ENCODE measurements at places on chromosomes 16 and 17.

DNA sequence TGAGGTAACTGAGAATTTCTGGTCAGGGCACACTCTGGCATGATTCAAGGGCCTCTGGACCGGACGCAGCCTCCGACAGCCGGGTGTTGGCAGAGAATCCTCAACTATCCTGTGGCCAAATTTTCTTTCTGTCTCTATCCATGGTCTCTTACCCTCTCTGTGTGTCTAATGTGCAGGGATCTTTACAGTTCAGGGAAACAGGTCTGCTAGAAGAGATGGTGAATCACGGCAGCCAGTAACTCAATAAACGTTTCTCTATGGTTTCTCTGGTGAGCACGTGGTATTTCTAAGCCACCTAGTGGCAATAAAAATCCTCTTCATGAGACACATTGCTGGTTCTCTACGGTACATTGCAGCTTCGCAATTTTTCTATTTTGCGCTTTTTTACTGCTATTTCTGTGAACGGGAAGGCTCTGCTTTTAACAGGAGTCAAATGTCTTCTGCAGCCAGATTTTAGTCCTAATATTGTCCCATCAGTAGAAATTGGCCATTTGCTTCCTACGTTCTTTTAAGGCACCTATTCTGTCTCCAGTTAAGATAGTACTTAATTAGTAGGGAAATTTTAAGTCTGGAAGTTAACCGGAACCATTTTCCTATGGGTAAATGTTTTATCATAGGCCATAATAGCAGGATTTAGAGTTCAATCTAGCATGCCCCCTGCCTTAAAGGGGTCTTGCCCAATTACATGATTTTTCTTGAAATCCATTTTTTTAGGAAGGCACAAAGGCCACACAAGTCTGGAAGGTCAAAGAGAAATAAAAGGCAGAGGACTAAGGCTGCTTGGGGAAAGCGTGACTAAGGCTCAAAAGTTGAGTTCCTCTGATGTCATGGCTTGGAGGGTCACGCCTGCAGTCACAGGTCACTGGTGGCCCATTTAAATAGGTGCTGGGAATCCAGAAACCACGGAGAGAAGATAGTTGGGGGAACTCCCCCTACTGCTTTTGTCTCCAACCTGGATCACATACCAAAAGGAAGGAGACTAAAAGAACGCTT lies 31.5 kb downstream of the QPRT start:
- no peak for DNase-seq

DNA sequence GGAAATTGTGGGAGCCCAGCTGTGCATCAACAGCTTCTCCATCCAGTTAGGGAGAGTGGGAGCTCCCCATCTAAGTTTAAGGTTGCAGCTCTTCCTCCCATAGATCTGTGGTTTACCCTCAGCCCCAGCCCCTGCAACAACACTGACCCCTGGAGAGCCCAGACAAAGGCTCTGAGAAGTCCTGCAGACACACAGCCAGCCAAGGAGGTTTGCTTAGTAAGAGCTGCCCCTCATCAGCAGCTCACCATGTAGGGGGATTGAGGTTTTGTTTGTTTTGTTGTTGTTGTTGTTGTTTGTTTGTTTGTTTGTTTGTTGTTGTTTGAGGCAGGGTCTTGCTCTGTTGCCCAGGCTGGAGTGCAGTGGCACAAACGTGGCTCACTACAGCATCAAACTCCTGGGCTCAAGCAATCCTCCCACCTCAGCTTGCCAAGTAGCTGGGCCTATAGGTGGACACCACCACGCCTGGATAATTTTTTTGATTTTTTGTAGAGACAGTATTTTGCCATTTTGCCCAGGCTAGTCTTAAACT lies 138.6 kb downstream of the CLEC16A start:
- DNase-seq, result no peak

DNA sequence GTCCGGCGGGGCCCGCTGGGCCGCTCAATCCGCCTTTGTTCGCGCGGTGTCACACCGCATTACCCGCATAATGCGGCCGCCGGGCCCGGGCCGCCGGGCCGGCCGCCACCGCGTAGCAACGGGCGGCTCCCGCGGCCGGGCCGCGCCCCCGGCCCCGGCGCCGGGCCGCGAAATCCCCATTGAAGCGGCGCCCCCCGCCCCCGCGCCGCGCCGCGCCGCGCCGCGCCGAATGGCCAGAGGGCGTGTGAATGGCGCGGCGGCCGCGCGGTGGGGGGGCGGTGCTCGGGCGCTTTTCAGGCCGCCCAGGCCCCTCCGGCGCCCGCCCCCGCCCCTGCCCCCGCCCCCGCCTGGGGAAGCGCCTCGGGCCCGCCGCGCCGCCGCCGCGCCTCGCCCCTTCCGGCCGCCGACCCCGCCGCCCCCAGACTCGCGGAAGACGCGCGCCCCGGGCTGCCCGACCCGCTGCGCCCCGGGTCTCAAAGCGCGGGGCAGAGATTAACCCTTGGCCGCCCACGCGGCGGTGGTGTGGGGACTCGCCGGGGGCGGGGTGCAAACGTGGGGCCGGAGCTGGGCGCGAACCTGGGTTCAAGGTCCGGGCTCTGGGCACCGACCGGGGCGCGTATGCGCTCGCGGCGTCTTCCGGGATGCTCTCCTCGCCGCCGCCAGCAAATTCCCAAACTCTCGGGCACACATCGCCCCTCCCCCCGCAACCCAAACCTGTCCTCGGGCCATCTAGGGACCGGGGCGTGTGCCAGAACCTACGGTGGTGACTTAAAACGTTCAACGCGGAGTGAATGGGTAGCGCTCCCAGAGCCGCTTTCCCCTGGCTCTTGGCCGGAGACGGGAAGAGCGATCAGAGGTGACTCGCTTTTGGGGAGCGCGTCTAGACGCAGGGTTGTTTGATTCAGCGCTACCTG lies 46.7 kb downstream of the WNT3 start:
- peak; percentile 2 for DNase-seq

GRCh38 chr16:14106457-14106856 lies 35.3 kb downstream of the MRTFB start:
- no peak for DNase-seq

GRCh38 chr16:58511933-58512815 lies 3.1 kb upstream of the SETD6 start:
- DNase-seq, result no peak

- DNase-seq, result peak; percentile 67
These were observed 263.5 kb downstream of the SNX29 start for GRCh38 chr16:12240036-12240435.

GRCh38 chr17:70969521-70970034 lies 800.2 kb downstream of the KCNJ2 start:
- no peak for DNase-seq

GRCh38 chr16:9772526-9773225 lies 409.6 kb downstream of the GRIN2A start:
- DNase-seq, result no peak

DNA sequence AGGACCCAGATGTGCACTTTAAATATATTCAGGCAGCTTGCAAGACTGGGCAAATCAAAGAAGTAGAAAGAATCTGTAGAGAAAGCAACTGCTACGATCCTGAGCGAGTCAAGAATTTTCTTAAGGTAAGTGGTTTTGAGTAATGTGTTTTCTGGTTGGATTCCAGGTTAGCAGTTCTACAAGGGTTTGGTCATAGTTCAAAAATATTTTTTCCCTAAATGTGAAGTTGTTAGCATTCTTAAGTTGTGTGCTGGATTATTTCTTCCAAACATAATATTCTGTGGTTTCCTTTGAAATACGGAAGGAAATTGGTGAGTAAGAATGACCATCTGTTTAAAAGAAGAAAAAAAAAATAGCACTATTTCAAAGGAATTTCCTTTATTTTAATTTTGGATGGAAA lies 38.4 kb downstream of the PTRH2 start:
- DNase-seq, result no peak

GRCh38 chr16:4377573-4378154 lies 6.0 kb downstream of the VASN start:
- no peak for DNase-seq

DNA sequence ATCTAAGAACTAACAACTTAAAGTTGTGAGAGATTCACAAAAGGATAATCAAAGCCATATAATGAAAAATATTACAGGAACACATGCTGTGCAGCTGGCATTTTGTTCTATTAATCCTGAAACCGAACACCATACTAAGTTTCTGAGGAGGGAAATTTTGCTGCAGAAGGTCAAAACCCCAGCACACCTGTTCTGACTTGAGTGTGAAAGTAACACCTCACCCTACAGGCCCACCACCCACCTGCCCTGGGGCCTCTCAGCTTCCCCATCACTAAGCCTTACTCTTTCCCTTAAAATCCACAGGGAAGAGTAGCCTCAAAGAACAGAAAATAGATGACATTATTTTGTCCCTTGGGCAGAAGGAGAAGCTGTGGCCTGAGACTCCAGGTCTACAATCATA lies 44.8 kb downstream of the STAT5A start:
- no peak for DNase-seq

DNA sequence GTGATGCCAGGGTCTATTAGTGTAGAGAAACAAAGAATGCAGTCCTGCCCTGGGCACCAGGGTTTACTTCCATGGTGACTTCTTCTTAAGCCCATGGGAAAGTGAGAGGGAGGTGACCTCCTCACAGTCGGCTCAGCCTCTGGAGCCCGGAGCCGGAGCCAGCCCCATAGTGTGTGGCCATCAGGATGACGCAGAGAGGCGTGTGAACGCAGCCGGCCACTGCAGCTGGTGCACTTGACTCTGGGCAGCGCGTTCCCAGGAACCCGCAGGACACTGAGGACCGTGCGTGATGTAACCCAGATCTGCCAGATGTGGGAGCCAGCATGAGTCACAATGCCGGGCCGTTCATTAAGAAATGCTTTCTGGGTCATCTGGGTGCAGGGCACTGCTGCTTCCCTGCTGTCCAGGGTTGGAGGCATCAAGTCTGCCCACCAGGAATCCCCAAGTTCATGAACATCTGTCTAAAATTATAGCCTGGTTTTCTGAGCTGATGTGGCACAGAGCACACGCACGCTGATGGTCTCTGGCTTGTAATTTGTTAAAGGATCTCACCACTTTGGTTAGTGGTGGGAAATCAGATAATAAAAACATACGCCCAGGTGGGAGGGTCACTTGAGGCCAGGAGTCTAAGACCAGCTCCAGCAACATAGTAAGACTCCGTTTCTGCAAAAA lies 114.1 kb downstream of the PITPNC1 start:
- DNase-seq, result no peak

DNA sequence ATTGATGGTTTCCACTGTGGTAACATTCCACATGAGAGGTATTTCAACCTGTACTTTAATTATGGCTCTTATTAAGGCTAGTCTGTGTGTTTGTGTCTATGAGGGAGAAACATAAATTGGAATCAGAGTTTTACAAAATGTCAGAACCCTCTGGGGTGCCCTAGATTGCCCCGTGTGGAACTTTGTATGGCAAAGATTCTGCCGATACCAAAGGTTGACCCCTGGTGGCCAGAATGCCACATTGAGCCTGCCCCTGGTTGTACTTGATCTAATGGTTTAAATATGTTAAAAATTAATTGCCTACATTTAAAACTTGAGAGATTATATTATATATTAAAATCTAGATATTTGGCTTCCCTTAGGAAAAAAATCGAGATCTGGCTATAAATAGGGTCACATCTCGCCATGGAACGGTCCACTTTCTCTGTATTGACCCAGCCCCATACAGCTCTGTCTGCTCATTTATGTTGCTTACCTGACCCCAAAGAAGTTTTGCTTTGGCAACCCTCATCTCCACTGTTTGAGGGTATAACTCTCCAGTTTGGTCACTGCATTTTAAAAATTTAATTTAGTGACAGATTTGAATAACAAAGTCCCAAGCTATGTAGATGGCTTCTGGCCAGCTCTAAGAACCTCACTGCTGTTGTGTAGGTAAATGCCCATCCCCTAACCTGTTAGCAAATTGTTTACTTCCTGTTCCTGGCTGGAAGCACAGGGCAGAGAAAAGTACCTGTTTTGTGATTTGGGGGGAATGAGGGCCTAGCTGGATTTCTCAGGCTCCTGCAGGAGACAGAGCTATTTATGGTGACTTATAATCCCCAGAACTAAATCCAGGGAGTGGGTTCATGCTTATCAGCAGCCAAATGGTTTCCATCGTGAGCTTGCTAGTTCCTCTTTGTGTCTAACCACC lies 95.0 kb downstream of the PLCG2 start:
- no peak for DNase-seq

DNA sequence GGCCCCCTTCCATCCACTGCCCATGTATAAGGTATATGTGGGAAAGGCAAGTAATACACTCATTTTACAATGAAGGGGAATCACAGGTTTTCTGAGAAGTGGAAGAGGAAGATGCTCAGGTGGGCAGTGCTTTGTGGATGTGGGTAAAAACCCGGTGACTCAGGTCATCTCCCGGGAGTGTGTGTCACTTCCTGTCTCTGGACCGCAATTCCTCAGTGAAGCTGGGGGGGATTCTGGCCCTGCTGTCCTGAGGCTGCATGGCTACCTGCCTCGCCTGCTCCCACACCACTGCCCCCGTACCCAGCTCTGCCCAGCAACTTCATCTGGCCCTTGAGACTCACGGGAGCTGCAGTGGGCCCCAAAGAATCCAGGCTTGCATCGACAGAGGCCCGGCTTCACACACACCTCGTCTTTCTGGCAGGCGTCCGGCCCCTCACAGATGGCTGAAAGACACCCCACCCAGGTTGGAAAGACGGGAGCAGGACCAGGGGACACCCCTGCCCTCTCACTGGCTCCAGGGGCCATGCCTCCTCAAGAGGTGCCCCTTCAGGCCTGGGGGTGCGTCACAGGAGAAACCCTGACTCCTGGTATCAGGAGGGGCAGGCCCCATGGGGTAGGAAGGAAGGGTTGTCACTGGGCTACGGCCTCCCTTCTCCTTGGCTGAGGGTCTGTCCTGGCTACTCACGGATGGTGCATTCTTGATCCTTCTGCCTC lies 882 bp downstream of the SCARF1 start:
- DNase-seq, result no peak

GRCh38 chr16:85948616-85949265 lies 49.8 kb downstream of the IRF8 start:
- DNase-seq, result no peak

GRCh38 chr17:48593840-48594537 lies 410 bp upstream of the HOXB5 start:
- peak; percentile 27 for DNase-seq

GRCh38 chr17:69506489-69506888 lies 92.0 kb downstream of the MAP2K6 start:
- DNase-seq, result no peak

DNA sequence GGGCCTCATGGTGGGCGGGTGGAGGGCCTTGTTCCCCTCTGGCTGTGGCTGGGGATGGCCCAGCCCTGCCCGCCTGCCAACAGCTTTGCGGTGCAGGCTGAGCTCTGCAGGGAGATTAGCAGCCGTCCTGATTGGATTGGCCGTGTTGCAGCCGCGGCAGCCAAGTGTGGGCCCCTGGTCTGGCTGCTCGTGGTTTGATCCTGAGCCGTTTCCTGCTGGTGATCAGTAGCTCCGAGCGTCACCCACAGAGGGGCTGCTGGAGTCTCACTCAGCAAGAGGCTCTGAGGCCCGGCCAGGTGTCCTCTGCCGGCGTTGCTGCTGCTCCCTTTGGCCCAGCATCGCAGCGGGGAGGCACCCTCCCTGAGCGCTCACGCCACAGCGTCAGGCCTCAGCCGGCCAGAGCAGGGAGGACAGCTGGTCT lies 32.5 kb downstream of the BAIAP2 start:
- no peak for DNase-seq

GRCh38 chr17:44775838-44776621 lies 17.2 kb downstream of the ADAM11 start:
- DNase-seq, result no peak

GRCh38 chr17:29667969-29668368 lies 45.3 kb upstream of the CORO6 start:
- no peak for DNase-seq

Measured in NCI-H446 treated with DMSO at 0.1 percent for 48 hours (cell line).